ENCODE measurements at places on chromosomes 6 and 20. TPM values are rescaled to one million over a fixed set of nuclear protein-coding genes. Genes with fewer than 3 reads are reported as not detected.

GRCh38 chr6:89073840-89074239, 6.7 kb upstream of the PNRC1 start:
- H3K4me3 ChIP-seq, result no peak overlapping the region
- H3K4me1 ChIP-seq, result no peaks in the 10 kb centered on the region
- H3K36me3 ChIP-seq, result no peaks in the 10 kb centered on the region
- no peak for DNase-seq
- no peak overlapping the region for H3K27ac ChIP-seq

DNA sequence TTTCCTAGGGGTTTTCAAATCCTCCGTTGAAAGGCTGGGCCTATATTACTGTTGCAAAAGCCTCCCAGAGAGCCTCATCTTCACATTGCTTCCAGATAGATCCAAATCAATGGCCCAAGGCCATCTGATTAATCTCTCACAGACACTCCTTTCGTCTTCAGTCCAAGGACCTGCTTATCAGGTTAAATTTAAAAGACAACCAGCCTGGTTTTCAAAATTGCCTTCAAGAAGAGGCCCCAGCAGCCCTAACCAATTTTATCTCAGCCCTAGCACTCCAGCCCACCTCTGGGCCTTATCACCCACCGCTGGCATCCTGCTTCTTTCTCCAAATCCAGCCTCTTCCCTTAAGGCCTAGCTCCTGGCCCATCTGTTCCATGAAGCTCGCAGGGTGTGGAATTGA, 15.5 kb upstream of the CCND3 start:
- no peak overlapping the region for H3K27ac ChIP-seq
- no peak for DNase-seq
- H3K27me3 ChIP-seq, result no peaks in the 10 kb centered on the region
- no peak overlapping the region for H3K4me3 ChIP-seq

DNA sequence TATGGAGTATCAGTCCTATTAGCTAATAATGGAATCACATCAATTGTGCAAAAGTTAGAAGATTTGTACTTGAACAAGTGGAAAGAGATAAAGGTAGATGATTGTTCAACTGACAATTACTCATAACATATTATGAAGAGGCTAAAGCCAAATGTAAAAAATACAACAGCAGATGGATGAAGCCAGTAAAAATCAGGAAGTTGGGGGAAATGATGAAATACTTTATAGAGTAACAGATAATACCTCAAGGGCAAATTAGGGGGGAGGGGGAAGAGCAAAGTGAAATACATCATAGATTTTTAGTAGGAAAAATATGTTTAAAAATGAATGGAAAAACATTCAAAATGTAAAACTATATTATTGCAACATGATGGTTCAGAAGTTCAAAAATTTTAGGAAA, 114.0 kb downstream of the PDSS2 start:
- no peak overlapping the region for H3K4me3 ChIP-seq
- no peaks in the 10 kb centered on the region for H3K36me3 ChIP-seq
- H3K27ac ChIP-seq, result no peak overlapping the region
- H3K4me1 ChIP-seq, result no peaks in the 10 kb centered on the region

Gene DIDO1
- total RNA-seq, result 57.3 TPM

- no peak overlapping the region for H3K27ac ChIP-seq
- no peak overlapping the region for H3K4me3 ChIP-seq
- no peak for DNase-seq
- H3K36me3 ChIP-seq, result no peaks in the 10 kb centered on the region
Measured at GRCh38 chr6:44512868-44513741, 125.6 kb downstream of the CDC5L start.

Gene NKX2-2
- not detected for total RNA-seq

Measured in Panc1 (cell line).